ENCODE measurements at places on chromosomes 7 and 10.

DNA sequence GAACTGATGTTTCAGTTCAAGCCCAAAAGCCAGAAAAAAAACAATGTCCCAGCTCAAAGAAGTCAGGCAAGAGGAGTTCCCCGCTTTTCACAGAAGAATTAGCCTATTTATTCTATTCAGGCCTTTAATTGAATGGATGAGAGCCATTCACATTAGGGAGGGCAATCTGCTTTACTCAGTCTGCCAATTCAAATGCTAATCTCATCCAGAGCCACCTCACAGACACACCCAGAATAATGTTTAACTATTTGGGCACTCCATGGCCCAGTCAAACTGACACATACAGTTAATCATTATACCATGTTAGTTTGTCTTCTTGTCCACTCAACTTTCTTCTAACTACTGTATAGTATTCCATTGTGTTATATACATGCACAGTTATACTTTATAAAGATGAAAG is 2.6 kb upstream of the NPSR1 start:
- no peak for DNase-seq

- DNase-seq = no peak
Measured at GRCh38 chr7:25382869-25383268, 154.6 kb upstream of the NPVF start.

- DNase-seq = no peak
Measured at GRCh38 chr7:96910486-96910885, 94.9 kb upstream of the DLX6 start.

- no peak for DNase-seq
Measured at GRCh38 chr10:96960872-96961271, 128.8 kb downstream of the LCOR start.

DNA sequence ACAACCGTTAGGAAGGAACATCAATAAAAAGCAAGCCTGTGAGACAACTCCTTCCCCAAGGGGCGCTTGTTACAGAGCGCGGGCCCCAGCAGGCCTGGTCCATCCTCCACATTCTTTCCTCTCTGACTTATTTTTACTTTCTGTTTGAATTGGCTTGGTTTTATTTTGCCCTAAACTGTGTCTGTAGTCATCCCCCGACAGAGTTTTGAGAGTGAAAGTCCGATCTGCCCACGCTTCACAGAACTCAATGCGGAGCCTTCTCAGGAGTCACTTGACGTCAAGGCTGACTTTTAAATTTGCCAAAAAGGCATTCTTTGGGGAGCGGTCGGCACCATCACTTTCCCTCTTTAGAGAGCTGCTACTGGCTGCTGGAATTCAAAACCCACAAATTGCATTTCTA is 150.1 kb upstream of the KLF6 start:
- peak; percentile 76 for DNase-seq

DNA sequence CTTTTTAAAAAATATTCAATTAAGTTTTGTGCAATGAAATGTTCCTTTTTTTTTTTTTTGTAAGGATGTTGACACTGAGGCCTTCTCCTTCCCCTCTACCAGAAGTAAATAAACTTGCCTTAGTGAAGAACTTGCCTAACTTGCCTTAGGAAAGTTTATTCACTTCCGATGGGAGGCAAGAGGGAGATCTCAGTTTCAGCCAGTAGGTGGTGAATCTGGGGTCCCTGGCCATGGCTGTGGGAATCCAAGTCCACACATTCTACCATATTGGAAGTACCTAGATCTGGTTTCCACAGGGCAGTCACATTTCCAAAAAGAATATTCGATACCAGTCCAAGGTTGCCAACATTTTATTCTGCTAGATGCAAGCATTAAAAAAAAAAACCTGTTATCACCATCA is 270.9 kb downstream of the CCSER2 start:
- DNase-seq = no peak

- no peak for DNase-seq
Measured at GRCh38 chr7:23410446-23411183, 59.7 kb downstream of the IGF2BP3 start.

DNA sequence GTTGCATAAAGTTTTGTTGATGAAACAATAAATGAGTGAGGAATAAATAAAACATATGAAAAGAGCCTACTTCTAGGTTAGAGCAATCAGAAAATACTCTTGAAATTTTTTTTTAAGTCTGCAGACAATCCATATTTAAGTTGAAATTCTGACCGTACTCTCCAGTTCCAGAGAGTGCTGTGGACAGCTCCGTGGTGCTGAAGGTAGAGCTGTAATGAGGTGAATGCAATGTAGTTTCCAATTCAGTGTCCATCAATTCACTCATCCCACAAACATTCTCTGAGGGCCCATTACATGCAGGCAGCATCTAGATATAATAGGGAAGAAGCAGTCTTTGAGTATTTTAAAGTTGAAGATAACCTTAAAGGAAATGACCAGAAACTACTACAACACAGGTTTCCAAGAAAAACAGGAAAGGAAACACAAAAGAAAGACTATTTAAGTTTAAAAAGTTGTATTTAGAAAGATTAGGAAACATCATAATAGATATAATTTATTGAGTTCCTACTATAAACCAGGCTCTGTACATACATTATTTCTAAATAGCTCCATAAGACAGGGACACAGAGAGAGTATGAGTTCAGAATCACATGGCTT is 44.0 kb upstream of the CRTAC1 start:
- no peak for DNase-seq

DNA sequence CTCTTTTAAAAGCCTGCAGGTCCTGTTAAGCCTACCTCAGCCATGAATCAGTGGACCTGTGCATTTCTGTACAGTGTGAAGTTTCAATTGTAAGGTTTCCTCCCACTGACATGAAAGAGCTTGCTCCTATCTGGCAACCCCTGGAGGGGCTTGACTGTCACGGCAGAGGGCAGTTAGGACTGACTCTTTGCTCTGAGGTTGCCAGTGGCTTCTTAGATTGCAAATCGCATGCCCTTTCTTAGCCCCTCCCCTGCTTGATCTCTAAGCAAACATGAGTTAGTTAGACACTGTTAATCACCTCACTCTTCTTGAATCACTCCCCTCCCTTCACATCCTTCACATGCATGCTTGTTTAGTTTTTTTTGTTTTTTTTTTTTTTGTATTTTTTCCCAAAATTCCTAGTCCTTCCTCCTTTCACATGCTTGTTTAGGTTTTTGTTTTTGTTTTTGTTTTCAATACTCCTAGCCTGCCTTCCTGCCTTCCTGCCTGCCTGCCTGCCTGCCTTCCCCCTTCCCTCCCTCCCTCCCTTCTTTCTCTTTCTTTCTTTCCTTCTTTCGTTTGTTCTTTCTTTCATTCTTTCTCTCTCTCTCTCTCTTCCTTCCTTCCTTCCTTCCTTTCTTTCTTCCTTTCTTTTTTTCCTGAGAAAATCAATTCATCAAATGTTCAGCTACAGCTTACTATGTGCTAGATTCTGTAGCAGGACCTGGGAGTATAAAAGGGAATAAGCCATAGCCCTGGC is 6.0 kb upstream of the HIPK2 start:
- no peak for DNase-seq

DNA sequence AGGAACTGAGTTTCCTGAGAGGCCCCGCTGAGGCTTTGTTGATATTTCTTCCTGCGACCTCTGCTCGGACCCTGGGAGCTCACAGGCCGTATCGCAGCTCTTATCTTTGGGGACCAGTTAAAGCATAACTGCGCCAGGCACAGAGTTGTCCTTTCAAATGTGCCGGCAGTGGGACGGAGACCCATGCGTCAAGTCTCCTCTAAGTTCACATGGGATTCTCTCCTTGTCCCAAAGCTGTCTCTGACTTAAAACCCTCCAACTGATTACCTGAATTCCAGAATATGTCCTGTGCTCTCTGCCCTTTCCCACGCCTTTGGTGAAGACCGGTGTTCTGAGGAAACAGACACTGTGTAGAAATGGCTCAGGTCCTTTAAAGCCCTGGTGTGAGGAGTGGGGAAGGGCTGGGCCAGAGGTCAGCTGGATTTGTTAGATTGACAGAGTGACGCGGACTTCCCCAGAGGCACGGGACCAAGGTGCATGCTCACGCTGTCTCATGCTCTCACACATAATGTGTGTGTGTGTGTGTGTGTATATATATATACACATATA is 169.8 kb downstream of the EGFR start:
- no peak for DNase-seq

DNA sequence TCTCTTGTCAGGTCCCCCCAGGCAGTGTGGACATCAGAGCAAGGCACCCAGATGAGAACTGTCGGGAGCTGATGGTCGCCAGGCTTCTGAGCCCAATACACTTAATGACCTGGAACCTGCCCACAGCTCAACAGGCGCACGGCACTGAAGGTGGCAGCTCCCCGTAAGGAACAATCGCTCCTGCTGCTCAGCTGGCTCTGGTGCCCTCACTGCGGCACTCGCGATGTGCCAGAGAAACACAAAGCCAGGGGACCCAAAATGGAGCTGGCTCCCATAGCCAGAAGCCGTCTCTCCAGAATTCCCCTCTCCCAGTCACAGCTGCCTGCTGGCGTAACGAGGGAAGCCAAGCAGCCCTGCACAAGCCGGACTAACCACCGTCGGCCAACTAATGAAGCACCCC is 6.3 kb downstream of the CALN1 start:
- DNase-seq = no peak

- no peak for DNase-seq
Measured at GRCh38 chr10:58555170-58555929, 42.7 kb downstream of the BICC1 start.

GRCh38 chr10:74133923-74134820 is 16.5 kb downstream of the AP3M1 start:
- no peak for DNase-seq

GRCh38 chr10:105952153-105952552 is 1212.4 kb downstream of the SORCS1 start:
- DNase-seq = no peak

DNA sequence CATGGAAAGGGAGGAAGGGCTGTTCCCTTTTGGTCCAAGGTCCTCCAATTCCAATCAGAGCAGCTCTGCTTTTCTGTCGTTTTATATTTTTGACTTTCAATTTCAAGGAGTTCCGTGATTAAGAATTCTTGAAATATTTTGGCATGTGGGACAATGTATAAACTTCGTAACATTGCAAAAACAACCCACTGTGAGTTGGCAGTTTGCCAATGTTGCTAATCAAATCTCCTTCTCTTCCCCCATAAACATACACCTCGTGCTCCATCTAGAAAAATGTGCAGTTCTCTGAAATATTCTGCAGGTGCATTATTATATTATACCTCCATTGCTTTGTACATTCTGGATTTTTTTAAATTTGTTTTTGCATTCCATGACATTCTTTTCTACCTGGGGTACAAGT is 49.8 kb downstream of the POU6F2 start:
- DNase-seq = no peak

- DNase-seq = no peak
Measured at GRCh38 chr10:111856631-111857030, 326.9 kb downstream of the GPAM start.

GRCh38 chr7:157502701-157503111 is 165.9 kb downstream of the DNAJB6 start:
- DNase-seq = peak; percentile 79

DNA sequence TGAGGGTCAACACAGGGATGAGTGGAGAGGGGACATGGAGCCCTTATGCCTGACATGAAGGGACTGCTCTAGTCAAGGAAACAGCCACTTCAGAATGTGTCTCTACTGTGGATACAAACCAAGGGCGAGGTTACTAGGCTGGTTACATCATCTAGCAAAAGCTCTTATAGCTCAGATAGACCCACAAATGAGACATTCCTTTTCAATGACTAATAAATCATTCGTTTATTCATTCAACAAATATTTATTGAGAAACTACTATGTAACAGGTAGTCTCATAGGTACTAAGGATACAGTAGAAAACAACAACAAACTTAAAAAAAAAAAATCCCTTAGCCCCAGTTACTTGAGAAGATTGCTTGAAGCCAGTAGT is 219.5 kb downstream of the KIAA1217 start:
- DNase-seq = no peak

DNA sequence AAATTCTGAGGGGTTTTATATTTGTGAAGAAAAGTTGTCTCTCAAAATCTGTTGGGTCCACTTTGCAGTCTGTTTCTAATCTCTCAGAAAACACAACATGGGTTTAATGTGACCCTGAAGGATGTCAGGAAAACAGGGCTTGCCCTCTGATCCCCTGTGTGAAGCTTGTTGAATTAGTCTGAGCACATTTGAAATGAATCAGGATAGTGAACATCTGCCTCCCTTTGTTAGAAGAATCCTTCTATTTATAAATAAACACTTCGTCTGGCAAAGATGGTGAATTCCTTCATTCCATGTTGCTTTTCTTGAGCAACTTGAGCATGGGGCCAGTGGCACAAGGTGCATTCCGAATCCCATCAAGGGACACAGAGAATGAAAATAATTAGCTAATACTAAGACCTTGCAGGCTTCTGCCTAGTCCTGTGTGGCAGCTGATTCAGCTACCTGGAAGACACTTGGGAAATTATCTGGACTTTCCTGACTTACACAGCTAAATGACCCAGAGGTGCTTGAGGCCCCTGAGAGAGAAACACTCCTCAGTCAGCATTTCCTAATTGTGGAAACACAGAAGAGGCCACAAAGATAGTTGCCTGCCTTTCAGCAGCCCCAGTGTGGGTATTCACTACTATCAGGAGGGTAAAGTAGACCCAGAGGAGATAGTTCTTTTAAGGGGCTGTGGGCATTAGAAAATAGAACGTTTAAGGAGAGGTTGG is 305.5 kb downstream of the C7orf25 start:
- DNase-seq = no peak

DNA sequence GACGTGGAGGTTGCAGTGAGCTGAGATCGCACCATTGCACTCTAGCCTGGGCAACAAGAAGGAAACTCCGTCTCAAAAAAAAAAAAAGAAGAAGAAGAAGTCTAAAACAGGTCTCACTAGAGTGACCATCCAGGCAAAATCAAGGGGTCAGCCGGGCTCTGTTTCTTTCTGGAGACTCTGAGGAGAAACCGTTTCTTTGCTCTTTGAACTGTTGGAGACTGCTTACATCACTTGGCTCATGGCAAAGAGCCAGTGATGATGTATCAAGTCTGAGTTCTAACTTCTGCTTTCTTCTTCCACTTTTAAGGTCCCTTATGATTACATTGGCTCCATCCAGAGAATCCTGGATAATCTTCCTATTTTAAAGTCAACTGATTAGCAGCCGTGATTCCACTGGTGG is 306.8 kb downstream of the WDR11 start:
- no peak for DNase-seq

DNA sequence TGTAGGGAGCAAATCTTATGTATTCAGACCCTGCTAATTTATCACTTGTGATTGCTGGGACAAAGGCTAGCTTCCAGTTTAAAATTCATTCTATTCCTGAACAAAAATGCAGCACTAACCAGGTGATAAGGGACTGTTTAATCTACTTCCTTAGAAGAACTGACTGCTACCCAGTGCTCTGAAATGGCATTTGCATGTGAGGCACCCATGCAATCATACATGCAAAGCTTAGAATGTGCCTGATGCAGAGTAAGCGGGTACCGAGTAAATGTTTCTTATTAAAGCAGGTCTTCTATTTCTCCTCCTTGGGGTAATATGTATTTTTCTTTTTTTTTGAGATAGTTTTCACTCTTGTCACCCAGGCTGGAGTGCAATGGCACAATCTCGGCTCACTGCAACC is 54.5 kb downstream of the NEURL1 start:
- DNase-seq = no peak

- no peak for DNase-seq
Measured at GRCh38 chr10:62491597-62491996, 117.4 kb downstream of the ZNF365 start.

Data from CD4-positive, alpha-beta T cell treated with Interleukin-2 at 100 ng/mL for 4 hours (primary cell).